Metanephros (tissue), 2 donors: ENCODE measurements at places on chromosomes 12 and 14. TPM values are rescaled to one million over a fixed set of nuclear protein-coding genes. Genes with fewer than 3 reads are reported as not detected.

LUM gene
- total RNA-seq, result 49.0 TPM

MORN3 gene
- 0.70 TPM for total RNA-seq

B4GALNT3 gene
- 15.5 TPM for total RNA-seq

ETFBKMT gene
- total RNA-seq, result 4.7 TPM

SYNE3 gene
- 6.0 TPM for total RNA-seq

CAPZA3 gene
- total RNA-seq, result not detected

GALNT6 gene
- 8.6 TPM for total RNA-seq

ASCL1 gene
- total RNA-seq, result 0.23 TPM

AMIGO2 gene
- 18.5 TPM for total RNA-seq

TBX5 gene
- not detected for total RNA-seq

GCN1 gene
- 101 TPM for total RNA-seq

CLEC4C gene
- total RNA-seq, result 0.29 TPM

SLC39A5 gene
- total RNA-seq, result 34.9 TPM

CLEC2A gene
- total RNA-seq, result not detected

MDGA2 gene
- total RNA-seq, result 2.5 TPM

PAX9 gene
- 0.53 TPM for total RNA-seq

PRB2 gene
- total RNA-seq, result not detected

RHEBL1 gene
- 1.3 TPM for total RNA-seq

IFNG gene
- not detected for total RNA-seq

SYT1 gene
- total RNA-seq, result 23.6 TPM

PRPF40B gene
- total RNA-seq, result 22.2 TPM

RD3L gene
- total RNA-seq, result 0.23 TPM

GARIN6 gene
- not detected for total RNA-seq

TMEM233 gene
- 1.8 TPM for total RNA-seq

NRIP2 gene
- total RNA-seq, result 8.4 TPM

SALL2 gene
- total RNA-seq, result 19.8 TPM
